ENCODE measurements at places on chromosomes 7 and 10.

DNA sequence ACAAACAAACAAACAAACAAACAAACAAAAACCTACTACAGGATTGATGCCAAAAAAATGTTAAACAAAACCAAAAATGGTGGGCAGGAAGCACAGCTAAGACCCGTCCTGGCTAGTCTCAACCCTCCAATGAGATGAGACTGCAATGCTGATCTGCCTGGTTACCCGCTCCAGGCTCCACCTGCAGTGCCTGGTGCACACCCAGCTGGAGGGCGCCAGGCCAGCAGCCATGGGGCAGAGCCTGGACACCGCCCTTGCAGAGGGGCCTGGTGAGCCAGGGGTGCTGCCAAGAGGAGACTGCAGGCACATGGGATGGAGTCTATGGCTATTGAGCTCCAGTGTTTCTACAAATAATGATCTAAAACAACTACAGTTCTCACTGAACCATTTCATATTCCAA, 107.0 kb downstream of the LARP4B start:
- DNase-seq, result no peak

GRCh38 chr7:132773527-132773956, 197.3 kb upstream of the PLXNA4 start:
- no peak for DNase-seq

DNA sequence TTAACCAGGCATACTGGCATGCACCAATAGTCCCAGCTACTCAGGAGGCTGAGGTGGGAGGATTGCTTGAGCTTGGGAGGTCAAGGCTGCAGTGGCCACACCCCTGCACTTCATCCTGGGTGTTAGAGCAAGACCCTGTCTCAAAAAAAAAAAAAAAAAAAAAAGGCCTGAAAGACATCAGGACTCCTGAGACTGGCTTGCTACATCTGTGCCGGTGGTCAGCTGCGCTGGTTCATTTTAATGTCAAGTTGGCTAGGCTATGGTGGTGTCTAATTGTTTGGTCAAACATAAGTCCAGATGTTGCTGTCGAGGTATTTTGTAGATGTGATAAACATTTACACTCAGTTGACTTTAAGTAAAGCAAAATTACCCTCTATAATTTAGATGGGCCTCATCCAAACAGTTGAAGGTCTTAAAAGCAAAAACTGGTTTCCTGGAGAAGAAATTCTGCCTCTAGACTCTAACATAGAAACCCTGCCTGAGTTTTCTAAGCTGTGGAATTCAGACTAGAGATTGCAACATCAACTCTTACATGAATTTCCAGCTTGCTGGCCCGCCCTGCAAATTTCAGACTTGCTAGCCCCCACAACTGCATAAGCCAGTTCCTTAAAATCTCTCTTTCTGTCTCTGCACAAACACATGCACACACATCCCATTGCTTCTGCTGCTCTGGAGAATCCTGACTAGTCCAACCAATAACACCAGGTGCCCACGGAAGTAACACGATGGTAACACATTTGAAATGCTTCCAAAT, 18.2 kb downstream of the MYOF start:
- DNase-seq, result no peak

DNA sequence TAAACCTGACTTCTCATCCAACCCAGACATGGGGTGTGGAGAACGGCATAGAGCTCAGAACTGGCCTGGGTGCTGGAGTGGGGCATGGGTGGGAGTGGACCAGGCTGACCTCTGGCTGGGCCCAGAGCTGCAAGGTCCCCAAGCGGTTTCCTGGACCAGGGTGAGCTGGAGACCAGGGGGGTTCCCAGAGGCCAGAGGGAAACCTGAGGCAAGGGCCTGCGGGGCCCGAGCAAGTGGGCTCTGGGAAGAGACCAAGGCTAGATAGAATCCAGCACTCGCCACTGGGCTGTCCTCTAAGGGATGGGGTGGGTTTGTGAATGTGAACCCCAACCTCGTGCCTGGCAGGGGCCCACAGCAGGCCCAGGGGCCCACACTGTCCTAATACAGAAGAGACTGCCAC, 39.4 kb upstream of the RET start:
- DNase-seq, result no peak

- no peak for DNase-seq
Observed at GRCh38 chr10:33423154-33423529, 88.7 kb upstream of the NRP1 start.

DNA sequence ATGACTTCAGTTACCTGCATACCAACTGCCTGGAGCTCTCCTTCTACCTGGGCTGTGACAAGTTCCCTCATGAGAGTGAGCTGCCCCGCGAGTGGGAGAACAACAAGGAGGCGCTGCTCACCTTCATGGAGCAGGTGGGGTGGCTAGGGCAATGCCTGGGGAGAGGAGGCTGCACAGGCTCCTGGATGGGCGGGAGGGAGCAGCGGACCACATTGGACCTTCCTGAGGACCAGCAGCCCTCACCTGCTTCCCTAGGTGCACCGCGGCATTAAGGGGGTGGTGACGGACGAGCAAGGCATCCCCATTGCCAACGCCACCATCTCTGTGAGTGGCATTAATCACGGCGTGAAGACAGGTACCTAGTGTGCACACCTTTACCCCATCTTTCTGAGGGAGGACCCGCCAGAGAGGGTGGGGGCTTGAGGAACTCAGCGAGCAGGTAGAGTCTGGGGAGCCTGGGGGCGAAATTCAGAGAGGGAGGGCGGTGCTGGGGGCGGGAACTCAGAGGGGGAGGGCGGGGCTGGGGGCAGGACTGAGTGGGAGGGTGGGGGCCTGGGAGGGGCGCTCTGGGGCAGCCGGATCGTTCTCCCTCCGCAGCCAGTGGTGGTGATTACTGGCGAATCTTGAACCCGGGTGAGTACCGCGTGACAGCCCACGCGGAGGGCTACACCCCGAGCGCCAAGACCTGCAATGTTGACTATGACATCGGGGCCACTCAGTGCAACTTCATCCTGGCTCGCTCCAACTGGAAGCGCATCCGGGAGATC, 9.0 kb downstream of the AEBP1 start:
- no peak for DNase-seq

DNA sequence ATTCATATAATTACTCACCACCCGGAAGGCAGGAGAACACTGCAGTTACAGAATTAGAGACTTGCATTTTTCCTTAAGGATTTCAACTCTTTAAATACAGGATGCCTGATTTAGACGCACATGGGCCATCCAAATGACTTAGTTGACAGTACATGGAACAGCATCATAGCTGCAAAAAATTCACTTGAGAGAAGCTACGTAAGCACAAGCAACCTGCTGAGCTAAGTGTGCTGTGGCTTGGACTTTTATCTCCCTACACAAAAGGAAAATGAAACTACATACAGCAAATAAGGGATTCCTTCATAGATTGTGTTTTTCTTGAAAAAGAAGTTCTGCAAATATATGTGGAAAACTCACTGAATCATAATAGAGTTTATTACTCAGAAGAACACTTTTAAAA, 152.6 kb downstream of the POU6F2 start:
- no peak for DNase-seq

GRCh38 chr10:86262688-86263181, 103.9 kb downstream of the GRID1 start:
- no peak for DNase-seq

GRCh38 chr10:10313149-10313835, 704.4 kb upstream of the CELF2 start:
- no peak for DNase-seq

- DNase-seq, result no peak
Observed at GRCh38 chr7:111540199-111540815, 22.0 kb downstream of the IMMP2L start.

GRCh38 chr10:55048830-55049498, 247.9 kb upstream of the PCDH15 start:
- no peak for DNase-seq

GRCh38 chr10:80504897-80505465, 32.7 kb upstream of the SH2D4B start:
- no peak for DNase-seq

DNA sequence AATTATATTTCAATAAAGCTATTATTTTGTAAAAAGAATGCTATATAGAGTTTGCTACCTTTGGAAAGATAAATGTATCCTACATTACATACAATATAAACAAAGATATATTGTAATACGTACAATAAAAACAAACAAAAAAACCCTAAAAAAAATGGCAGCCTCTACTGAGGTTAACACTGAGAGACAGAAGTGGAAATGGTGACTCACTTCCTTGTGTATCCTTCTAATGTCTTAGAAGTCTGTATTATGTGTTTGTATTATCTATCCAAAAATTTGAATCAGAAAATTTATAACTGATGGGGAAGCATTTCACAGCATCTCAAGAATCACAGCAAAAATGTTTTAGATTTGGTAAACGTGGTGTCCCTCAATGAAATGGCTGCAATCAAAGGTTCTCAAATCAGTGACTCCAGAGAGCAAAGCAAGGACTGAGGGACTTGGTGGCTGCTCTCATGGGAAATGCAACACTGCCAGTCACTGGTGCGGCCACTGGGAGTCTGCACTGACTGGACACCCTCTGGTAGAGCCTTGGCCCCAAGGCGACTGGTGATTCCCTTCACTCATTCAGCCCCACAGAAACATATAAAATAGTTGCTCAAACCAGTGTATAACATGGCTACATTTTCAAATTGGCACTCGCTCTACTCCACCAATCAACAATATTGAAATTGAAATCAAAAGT, 53.8 kb downstream of the PANK1 start:
- DNase-seq, result no peak

- no peak for DNase-seq
Observed at GRCh38 chr10:20354166-20354565, 537.9 kb downstream of the PLXDC2 start.

- DNase-seq, result no peak
Observed at GRCh38 chr10:11603741-11604140, 7.7 kb downstream of the USP6NL start.

GRCh38 chr10:44921061-44921460, 9.9 kb downstream of the TMEM72 start:
- DNase-seq, result no peak

- no peak for DNase-seq
Observed at GRCh38 chr10:100359529-100360150, 12.6 kb downstream of the SCD start.

GRCh38 chr10:123103944-123104343, 31.8 kb upstream of the HMX3 start:
- DNase-seq, result no peak

DNA sequence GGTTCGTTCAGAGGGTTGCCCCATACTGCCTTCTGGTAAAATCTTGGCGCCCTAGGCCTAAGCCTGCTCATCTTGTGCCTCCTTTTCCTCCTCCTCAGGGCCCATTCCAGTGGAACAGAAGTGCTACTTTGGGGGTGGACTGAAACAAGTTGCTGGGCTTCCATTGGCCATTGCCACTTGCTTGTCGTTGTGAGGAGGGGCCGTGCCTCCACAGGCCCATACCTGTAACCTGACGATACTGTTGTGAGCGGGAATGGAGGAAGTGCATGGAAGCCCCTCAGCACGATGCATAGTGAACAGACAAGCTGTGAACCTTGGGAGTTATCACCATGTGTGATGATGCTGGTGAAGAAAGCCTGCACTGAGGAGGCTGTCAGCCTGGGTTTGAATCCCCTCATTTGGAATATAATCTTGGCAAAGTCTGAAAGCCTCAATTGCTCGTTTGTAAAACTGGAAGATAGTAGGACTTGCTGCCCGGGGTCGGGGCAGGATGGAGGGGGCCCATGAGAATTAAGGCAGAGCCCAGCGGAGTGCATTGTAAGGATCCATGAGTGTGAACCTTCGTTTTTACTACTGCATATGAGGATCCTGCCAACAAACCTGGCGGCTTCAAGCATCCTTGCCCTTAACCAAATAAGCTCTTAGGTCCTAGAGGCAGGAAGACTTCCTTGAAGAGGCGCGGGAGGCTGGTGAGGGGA, 671 bp upstream of the PAPSS2 start:
- no peak for DNase-seq

DNA sequence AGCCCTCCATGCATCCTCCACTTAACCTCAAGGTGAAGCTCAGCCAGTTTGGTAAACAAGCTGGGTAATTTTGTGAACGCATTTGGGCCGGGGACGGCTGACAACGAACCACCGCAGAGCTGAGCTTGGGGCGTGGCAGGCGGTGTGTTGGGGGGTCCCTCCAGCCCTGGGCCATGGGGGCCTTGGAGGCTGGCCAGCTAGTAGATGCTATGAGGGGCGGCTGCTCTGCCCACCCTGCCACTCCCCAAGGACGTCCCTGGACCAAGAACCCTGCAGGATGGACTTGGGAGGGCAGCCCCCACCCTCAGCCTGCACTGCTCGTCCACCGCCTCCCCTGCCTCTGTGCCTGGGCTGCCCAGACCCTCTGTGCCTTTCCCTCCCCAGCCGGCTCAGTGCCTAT, 12.0 kb upstream of the SCART1 start:
- DNase-seq, result no peak

DNA sequence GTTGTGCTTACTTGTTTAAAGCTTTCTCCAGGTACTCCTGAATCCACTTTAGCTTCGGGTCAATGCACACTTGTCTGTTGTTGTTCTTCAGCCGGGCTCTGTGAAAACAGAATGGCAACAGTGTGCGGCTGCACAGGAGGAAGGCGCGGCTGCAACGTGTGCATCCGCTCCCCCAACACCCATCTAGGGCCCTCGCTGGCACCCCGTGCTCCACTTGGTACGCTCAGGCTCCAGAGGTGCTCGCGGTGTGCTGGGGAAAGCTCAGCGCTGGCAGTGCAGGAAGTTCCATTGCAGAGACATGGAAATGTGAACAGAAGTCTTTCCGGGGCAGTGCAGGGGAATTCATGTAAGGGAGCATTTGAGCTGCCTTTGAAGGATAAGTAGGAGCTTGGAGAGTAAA, 6.3 kb downstream of the CXCL12 start:
- no peak for DNase-seq

DNA sequence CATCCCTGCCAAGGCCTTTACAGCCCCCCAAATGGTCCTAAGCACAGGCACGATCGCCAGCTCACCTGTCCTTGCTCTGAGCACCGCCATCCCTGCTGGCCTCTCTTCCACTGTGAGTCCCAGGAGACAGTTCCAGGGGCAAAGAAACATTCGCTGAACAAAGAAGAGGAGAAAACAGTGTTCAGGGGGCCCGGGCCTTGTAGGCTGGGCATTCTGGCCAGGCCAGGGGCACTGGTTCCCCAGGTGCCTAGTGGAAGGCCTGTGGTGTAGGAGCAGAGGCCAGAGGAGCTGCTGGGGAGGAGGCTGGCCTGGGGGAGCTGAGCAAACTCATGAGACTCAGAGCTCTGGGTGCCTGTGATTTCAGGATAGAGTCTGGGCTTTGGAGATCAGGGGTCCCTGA, 22.6 kb downstream of the AQP1 start:
- DNase-seq, result no peak

DNA sequence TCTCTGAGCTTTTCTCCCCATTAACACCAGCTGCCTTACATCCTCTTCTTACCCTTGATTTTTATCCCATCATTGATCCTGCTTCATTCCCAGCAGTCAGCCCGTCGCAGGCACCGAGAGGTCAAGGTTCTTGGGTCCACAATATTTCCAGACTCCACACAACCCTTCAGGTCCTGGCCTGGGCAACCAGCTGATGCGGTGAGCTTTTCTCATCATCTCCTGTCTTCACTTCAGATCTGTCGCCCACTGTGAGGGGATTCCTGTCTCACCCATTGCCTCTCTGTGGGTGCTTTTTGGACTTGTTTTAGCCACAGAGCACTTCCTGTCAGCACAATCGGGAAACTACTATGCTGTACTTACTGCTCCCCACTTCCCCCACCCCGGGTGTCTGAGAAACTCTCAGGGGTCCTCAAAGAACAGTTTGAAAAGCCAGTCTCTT, 8.4 kb upstream of the PVRIG start:
- no peak for DNase-seq

GRCh38 chr7:33903791-33904680, 1.3 kb upstream of the BMPER start:
- DNase-seq, result no peak

GRCh38 chr10:114398587-114399331, 5.5 kb downstream of the AFAP1L2 start:
- DNase-seq, result no peak

- DNase-seq, result no peak
Observed at GRCh38 chr7:21777921-21778320, 167.8 kb downstream of the CDCA7L start.

GRCh38 chr10:486666-487322, 202.7 kb downstream of the DIP2C start:
- no peak for DNase-seq
